ENCODE measurements at places on chromosomes 6 and 20.

DNA sequence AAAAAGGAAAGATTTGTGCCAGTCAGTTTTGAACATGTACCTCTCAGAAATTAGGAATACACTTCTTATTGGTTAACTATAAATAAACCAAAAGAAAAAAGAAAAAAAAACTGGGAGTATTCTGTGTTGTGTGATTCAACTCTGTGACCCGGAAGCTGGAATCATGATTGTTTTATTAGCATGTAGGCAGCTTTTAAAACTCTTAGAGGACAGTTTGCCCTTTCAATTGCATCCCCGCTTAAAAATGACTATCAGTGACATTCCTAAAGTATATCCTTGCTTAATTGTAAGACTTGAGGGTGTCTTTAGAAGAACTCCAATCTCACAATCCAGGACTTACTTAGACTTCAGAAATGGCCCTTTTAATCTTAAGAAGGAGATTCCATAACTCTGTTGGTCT is 29.1 kb upstream of the TENT5A start:
- no peak for DNase-seq

DNA sequence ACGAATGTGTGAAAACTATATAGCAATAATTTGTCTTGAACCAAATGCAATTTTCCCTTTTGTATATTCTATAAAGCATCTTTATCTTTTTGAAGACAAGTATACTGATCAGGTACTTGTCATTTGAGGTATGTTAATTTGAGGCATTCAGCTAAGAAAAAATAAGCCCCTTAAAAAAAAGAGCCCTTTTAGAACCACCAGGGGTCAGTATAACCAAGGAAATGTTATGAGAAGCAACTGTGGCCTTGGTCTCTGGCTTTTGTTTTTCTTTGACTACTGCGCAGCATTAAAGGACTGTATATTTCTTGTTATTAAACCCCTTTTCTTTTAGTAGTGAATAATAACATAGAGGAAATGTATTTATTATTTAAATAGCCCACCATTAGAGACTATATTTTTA is 43.1 kb downstream of the CD109 start:
- DNase-seq, result peak; percentile 75

DNA sequence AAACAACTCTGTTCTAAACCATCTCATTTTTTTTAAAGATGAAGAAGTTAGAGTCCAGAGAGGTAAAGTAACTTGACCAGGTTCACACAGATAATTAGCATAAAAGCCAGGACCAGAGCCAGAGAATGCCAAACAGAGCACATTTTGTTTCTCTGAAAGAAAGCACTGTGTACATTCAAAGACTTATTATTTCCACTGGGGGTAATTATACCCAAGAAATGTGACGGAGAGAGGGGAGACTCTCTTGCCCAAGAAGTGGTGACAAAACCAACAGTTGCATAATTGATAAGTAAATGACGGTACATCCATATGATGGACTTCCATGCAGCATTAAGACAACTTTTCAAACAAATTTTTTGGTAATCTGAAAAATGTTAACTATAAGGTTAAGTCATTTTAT is 111.6 kb downstream of the RTN4IP1 start:
- DNase-seq, result no peak

GRCh38 chr6:160070427-160070826 is 51.2 kb upstream of the SLC22A1 start:
- DNase-seq, result no peak

DNA sequence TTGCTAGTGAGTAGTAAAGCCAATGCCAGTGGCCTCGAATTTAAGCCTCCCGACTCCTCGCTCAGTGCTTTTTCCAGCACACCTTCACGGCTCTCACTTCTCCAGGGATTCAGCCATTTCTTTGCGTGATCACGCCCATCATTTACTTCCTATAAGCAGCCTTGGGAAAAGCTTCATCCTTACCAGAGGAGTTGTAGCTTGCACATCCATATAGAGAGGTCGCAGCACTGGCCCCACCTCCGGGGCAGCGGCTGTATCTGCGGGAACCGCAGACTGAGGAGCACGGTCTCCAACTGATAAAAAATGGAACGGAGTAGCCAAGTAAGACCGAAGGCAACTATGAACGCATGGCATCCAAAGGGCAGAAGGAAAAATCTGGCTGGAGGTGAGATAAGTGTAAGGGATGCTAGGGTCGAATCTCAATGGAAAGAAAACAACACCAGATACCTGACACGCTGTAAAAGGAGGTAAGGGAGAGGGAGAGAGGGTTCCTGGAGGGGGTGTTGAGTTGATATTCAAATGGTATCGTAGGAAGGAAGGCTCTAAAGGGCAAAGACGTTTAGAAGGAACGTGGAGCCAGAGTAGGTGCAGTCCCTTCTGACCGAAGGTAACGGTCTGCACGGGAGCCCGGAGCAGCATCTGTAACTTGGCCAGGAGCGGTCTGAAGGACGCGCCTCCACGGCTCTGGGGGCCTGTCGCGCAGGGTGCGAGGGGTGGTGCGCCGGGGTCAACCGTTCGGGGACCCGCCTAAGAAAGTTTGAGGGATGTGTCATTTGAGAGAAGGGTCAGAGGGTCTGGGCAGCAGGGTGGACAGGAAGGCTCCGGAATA is 640 bp downstream of the NFS1 start:
- DNase-seq, result peak; percentile 40

DNA sequence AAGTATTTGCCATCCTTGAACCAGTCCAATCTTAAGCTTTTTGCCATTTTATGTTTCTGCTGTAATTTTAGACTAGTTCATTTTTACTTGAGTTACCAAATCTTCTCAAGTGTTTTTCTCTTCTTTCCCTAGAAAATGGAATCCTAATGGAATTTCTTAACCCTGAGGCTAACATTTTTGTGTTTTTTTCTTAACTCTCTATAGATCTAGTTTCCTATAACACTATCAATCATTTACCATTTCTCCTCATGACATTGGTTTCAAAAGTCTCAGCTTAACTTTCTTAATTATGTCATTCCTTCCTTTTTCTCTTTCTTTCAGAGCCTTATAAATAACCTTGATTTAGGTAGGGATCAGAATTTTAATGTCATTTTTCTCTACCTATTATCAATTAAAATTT is 54.8 kb downstream of the SENP6 start:
- DNase-seq, result no peak
